ENCODE measurements at places on chromosomes 5 and 9.

DNA sequence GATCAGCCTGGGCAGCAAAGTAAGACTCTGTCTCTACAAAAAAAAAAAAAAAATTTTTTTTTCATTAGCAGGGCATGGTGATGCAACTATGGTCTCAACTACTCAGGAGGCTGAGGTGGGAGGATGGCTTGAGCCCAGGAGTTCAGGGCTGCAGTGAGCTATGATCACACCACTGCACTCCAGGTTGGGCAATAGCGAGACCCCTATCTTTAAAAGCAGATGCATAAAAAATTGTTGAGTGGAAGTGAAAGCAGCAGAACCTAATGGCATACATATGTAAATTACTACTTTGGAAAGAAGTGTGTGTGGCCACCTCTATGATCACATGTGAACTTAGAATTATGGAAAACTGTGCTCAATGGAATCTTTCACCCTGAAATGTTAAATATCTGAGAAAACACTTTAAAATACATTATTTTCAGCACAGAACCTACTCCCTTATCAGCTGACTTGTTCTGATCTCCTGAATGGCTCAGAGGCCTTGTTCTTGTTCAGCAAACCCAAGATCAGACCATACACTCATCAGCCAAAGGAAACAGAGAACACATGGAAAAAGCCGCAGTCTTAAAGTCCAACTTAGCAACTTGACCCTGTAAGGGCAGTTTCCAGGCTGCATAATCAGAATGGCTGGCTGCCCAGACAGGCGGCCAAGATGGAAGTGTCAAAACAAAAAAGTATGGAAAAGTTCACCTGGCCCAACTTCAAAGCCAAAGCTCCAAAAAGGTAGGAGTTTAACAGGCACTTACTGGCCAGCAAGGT lies 56.5 kb downstream of the SIL1 start:
- no peaks in the 10 kb centered on the region for H3K27me3 ChIP-seq
- peaks cover 11% of the 10 kb centered on the region for H3K4me1 ChIP-seq
- peak; percentile 22 for DNase-seq
- H3K27ac ChIP-seq, result no peak overlapping the region
- H3K36me3 ChIP-seq, result no peaks in the 10 kb centered on the region
- H3K4me3 ChIP-seq, result no peak overlapping the region

GRCh38 chr5:123647066-123647465 lies 135.1 kb downstream of the CSNK1G3 start:
- no peaks in the 10 kb centered on the region for H3K36me3 ChIP-seq
- no peaks in the 10 kb centered on the region for H3K4me1 ChIP-seq
- DNase-seq, result no peak
- no peaks in the 10 kb centered on the region for H3K27me3 ChIP-seq
- H3K27ac ChIP-seq, result no peak overlapping the region

DNA sequence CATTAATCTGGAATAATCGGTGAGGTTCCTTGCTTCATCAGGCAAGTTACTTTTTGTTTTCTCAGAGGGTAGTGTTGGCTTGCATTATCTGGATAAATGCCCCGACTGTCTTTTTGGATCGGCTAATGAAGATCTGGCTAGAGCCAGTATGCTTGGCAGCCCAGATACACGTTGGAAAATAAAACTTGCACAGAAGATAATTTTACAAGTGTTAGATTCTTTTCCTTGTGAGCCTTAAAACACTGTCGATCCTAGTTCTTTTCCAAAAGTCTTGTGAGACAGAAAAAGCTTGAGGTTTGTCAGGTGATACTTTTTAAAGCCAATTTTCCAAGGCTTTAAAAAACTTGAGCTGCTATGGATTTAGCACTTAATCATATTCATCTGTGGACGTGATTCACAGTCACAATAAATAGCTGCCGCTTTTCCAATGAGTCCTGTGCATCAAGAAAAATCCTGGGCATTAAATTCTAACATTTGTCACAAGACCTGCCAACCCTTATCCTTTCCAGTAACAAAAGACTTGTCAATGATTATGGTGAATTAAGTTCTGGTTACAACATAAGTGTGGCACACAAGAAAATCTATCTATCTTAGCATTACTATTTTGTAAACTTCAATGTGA lies 68.5 kb downstream of the PRLR start:
- H3K36me3 ChIP-seq, result no peaks in the 10 kb centered on the region
- no peaks in the 10 kb centered on the region for H3K4me1 ChIP-seq
- no peak overlapping the region for H3K4me3 ChIP-seq
- DNase-seq, result no peak
- peaks cover 35% of the 10 kb centered on the region for H3K27me3 ChIP-seq

- no peak overlapping the region for H3K27ac ChIP-seq
- no peaks in the 10 kb centered on the region for H3K4me1 ChIP-seq
- no peak for DNase-seq
- no peak overlapping the region for H3K4me3 ChIP-seq
- H3K27me3 ChIP-seq, result no peaks in the 10 kb centered on the region
Measured at GRCh38 chr5:56244627-56245026, 11.5 kb upstream of the ANKRD55 start.

DNA sequence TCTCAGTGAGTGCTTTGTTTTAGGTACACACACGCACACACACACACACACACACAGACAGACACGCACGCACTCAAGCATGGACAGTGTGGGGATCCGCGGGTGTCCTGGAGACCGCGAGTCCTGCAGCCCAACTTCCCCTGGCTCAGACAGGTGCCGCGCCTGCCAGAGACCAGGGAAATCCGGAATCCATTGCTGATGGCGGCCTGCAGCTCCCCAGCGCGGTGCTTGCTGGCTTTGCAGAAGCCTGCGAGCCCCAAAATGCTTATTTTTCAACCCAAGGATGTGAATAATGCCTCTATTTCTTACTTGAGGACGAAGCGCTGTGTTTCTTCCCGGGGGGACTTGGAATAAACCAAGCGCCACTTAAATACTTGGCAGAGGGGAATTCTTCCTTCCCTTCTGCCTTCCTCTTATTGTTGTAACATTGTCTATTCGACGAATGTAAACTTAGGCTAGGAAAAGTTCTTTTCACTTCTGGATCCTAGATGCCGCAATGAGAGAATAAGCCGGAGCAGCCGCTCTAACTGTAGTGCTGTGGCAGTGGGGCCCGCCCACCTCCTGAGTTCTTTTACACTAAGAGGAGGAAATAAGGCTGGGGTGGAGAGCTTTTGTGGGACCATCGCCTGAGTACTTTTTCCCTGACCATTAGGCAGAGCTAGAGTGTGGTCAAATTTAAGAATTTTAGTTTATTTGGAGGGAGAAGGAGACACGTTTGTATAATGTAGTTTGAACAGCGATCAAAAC lies 802 bp downstream of the ITGA2 start:
- peaks cover 41% of the 10 kb centered on the region for H3K36me3 ChIP-seq
- no peaks in the 10 kb centered on the region for H3K27me3 ChIP-seq
- H3K27ac ChIP-seq, result peak overlapping the region; percentile 92
- H3K4me3 ChIP-seq, result peak overlapping the region; percentile 89
- peak; percentile 39 for DNase-seq

- no peaks in the 10 kb centered on the region for H3K27me3 ChIP-seq
- no peaks in the 10 kb centered on the region for H3K36me3 ChIP-seq
- no peak for DNase-seq
- H3K27ac ChIP-seq, result no peak overlapping the region
Measured at GRCh38 chr9:20472342-20473045, 149.8 kb downstream of the MLLT3 start.

GRCh38 chr9:34510497-34511468 lies 12.0 kb downstream of the ENHO start:
- H3K27me3 ChIP-seq, result no peaks in the 10 kb centered on the region
- no peak for DNase-seq
- H3K4me1 ChIP-seq, result no peaks in the 10 kb centered on the region
- no peaks in the 10 kb centered on the region for H3K36me3 ChIP-seq
- H3K4me3 ChIP-seq, result no peak overlapping the region

GRCh38 chr5:137636099-137636498 lies 99.8 kb downstream of the KLHL3 start:
- H3K36me3 ChIP-seq, result no peaks in the 10 kb centered on the region
- H3K27me3 ChIP-seq, result no peaks in the 10 kb centered on the region
- no peak overlapping the region for H3K4me3 ChIP-seq
- DNase-seq, result no peak

DNA sequence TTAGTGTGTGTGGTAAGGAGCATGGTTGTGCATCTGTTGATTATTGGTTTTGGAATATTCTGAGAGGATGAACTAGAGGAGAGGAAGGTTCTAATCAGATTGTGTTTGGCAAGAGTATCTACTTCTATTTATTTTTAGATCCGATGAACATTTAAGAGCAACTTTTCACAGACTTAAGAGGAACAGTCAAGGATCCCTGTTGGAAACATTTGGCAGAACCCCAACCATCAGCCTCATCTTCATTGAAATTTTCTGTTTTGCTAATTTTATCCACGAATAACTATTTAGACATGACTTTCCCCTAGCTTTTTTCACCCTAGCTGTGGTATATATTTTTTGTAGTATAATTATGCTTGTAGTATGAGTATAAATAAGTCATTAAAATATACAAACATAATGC lies 868.5 kb downstream of the MAT2B start:
- H3K27ac ChIP-seq, result no peak overlapping the region
- H3K27me3 ChIP-seq, result no peaks in the 10 kb centered on the region
- DNase-seq, result no peak
- no peaks in the 10 kb centered on the region for H3K4me1 ChIP-seq

- peaks cover 85% of the 10 kb centered on the region for H3K4me1 ChIP-seq
- H3K4me3 ChIP-seq, result no peak overlapping the region
- H3K36me3 ChIP-seq, result no peaks in the 10 kb centered on the region
- no peaks in the 10 kb centered on the region for H3K27me3 ChIP-seq
- DNase-seq, result peak; percentile 72
Measured at GRCh38 chr9:38035873-38036272, 33.2 kb downstream of the SHB start.

DNA sequence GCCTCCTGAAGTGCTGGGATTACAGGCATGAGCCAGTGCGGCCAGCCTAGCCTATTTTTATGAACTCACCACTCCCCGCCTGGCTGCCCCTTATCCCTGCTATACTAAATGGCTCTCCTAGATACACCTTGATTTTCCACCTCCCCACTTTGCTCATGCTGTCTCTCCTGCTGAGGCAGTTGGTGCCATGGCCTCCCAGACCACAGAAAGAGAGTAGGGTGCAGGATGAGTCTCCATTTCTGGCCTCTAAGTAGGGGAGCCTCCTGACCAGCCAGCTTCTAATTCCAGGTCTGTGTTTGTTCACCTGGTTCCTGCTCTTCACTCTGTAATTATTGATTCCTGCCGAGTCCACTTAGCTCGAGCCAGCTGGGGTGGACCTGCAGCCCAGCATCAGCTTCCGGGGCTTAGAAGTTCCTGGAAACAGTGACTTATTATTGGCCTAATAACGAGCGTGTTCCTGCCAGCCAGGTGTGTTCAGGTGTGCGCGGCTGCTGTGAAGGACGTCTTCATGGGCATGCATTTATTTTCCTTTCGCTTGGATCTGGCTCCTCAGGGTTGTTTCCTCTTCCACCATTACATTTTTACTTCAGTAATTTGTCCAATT lies 34.0 kb downstream of the ZNF618 start:
- DNase-seq, result no peak
- no peaks in the 10 kb centered on the region for H3K27me3 ChIP-seq
- H3K36me3 ChIP-seq, result no peaks in the 10 kb centered on the region
- no peak overlapping the region for H3K4me3 ChIP-seq
- H3K4me1 ChIP-seq, result no peaks in the 10 kb centered on the region

GRCh38 chr5:61327760-61328753 lies 4.0 kb upstream of the ZSWIM6 start:
- H3K27ac ChIP-seq, result peak overlapping the region; percentile 71
- H3K36me3 ChIP-seq, result no peaks in the 10 kb centered on the region
- no peak overlapping the region for H3K4me3 ChIP-seq
- DNase-seq, result peak; percentile 65

- H3K27ac ChIP-seq, result no peak overlapping the region
- DNase-seq, result no peak
- H3K4me3 ChIP-seq, result no peak overlapping the region
- peaks cover 33% of the 10 kb centered on the region for H3K27me3 ChIP-seq
Measured at GRCh38 chr9:32334916-32335895, 49.2 kb upstream of the ACO1 start.

DNA sequence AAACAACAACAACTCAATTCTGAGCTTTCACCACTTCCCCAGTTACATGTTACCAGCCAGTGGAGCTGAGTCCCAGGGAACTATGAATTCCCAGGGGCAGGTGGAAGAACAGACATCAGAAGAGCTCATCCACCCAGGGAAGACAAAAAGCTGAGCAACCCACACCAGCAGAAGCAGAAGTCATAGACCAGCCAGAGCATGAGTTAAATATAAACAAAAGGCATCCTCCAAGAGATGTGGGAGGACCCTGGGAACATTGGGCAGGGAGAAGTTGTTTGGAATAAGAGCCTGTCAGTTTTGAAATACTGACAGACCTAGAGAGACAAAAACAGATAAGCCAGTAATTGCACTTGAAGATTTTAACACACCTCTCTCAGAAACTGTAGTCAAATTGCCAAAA lies 102.3 kb upstream of the LMX1B start:
- DNase-seq, result no peak
- H3K4me3 ChIP-seq, result no peak overlapping the region
- H3K27ac ChIP-seq, result no peak overlapping the region
- H3K36me3 ChIP-seq, result no peaks in the 10 kb centered on the region
- peaks cover 5% of the 10 kb centered on the region for H3K4me1 ChIP-seq

GRCh38 chr9:137294681-137295237 lies 7.3 kb downstream of the NRARP start:
- no peak overlapping the region for H3K27ac ChIP-seq
- no peaks in the 10 kb centered on the region for H3K36me3 ChIP-seq
- DNase-seq, result peak; percentile 8
- no peak overlapping the region for H3K4me3 ChIP-seq
- no peaks in the 10 kb centered on the region for H3K27me3 ChIP-seq

GRCh38 chr5:73286896-73287295 lies 113.9 kb downstream of the TMEM174 start:
- DNase-seq, result no peak
- no peak overlapping the region for H3K4me3 ChIP-seq
- H3K27ac ChIP-seq, result no peak overlapping the region

GRCh38 chr5:138468133-138468965 lies 3.1 kb downstream of the EGR1 start:
- H3K4me3 ChIP-seq, result no peak overlapping the region
- H3K27me3 ChIP-seq, result peaks cover 16% of the 10 kb centered on the region
- H3K4me1 ChIP-seq, result peaks cover 4% of the 10 kb centered on the region
- no peak overlapping the region for H3K27ac ChIP-seq
- H3K36me3 ChIP-seq, result no peaks in the 10 kb centered on the region

GRCh38 chr9:132014218-132014805 lies 65.4 kb downstream of the MED27 start:
- no peak for DNase-seq
- no peak overlapping the region for H3K4me3 ChIP-seq
- peaks cover 20% of the 10 kb centered on the region for H3K36me3 ChIP-seq
- no peaks in the 10 kb centered on the region for H3K27me3 ChIP-seq

GRCh38 chr5:38191693-38192092 lies 66.7 kb upstream of the EGFLAM start:
- H3K4me3 ChIP-seq, result no peak overlapping the region
- H3K36me3 ChIP-seq, result no peaks in the 10 kb centered on the region
- no peak for DNase-seq
- peaks cover 76% of the 10 kb centered on the region for H3K27me3 ChIP-seq
- no peaks in the 10 kb centered on the region for H3K4me1 ChIP-seq
